ENCODE measurements at places on chromosomes 3 and 15. TPM values are rescaled to one million over a fixed set of nuclear protein-coding genes. Genes with fewer than 3 reads are reported as not detected.

The ERC2 gene
- 0.10 TPM for total RNA-seq

The REC114 gene
- not detected for total RNA-seq

The TM4SF18 gene
- 44.7 TPM for total RNA-seq

The ZNF774 gene
- total RNA-seq, result 1.4 TPM

The ADPRH gene
- 2.9 TPM for total RNA-seq

The BOC gene
- total RNA-seq, result 7.5 TPM

The HTR3E gene
- total RNA-seq, result not detected

The GPR171 gene
- total RNA-seq, result not detected

The FSIP1 gene
- 0.51 TPM for total RNA-seq

The EPHB1 gene
- not detected for total RNA-seq

The TRIM42 gene
- total RNA-seq, result not detected

The FOXL2 gene
- 3.4 TPM for total RNA-seq

The GRAMD1C gene
- 1.4 TPM for total RNA-seq

The PLXND1 gene
- total RNA-seq, result 86.5 TPM

The CAMKV gene
- total RNA-seq, result 0.85 TPM

The PP2D1 gene
- not detected for total RNA-seq

All from A549 treated with DMSO at 1 μM for 4 hours (cell line).